ENCODE measurements at places on chromosomes 2 and 18.

DNA sequence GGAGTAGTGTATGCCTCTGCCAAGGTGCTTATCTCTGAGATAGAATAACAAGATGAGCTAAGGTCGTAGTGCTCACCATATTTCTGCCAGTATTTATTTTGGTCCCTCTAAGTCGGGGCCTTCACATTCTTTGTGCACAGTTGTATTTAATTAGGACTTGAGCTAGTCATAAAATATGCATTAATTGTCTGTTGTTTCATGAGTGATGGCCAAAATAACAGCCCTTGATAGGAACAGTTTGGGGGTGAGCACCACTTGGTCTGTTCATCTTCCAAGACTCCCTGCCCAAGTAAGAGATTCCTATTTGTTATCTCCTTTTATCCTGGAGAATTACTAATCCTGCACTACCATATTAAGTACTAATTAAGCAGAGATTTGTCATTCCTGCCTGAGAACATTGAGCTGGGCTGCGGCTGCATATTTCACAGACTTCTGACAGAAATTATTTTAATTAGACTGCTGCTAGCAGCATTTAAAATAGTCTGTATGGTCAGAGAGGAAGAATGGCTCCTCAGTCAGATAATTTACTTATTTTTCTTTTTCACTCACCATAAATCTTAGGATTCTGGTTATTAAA lies 435.1 kb downstream of the MTX2 start:
- no peak for DNase-seq

GRCh38 chr18:45168866-45169600 lies 446.2 kb upstream of the SLC14A2 start:
- DNase-seq = no peak

DNA sequence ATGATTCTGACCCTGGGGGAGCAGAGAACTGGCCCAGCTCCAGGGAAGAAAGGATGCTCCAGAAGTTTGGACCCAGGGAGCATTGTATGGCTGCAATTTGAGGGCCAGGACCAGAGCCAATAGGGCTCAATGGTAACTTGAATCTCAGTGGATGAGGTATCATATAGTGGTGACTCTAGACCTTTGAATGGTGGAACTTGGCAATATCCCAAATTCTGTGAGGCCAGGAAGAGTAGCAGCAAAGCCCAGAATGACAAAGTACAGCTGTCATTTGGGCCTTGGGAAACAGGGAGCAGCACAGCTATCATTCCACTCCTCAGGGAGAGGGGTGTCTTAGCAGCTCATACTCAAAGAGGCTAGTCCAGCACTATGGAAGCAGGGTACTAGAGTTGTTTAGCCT lies 332.9 kb upstream of the RBMS1 start:
- DNase-seq = no peak

GRCh38 chr18:36309436-36310391 lies 12.2 kb downstream of the FHOD3 start:
- DNase-seq = no peak

DNA sequence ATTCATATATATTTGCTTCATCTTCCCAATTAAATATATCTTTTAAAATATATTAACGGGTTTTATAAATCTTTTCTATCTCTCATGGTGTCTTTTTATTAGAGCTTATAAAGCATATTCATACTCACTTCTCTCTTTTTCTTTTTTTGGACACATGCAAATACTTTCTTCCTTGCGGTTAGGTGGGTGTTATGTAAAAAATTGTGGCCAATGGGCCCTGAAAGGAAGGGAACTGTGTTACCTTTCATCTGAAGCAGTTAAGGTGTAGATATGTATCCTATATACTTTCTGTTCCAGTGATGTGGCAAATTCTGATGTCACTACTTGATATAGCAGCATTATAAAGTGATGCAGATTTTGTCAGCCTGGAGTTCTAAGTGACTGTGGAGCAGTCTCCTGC lies 714.5 kb downstream of the PLCL1 start:
- DNase-seq = no peak

- no peak for DNase-seq
These were observed 124.6 kb downstream of the LRATD1 start for GRCh38 chr2:14756981-14757657.

- no peak for DNase-seq
These were observed 62.5 kb upstream of the LPIN2 start for GRCh38 chr18:3075491-3075890.

Data from NCI-H187 treated with DMSO at 0.1 percent for 48 hours (cell line).